T-helper 2 cell treated with Interferon-gamma antibody and Interleukin-4, amounts not matched to agents 100 ng/mL and 5 ng/mL, for 36 hours (primary cell): ENCODE measurements at places on chromosomes 6 and 20. TPM values are rescaled to one million over a fixed set of nuclear protein-coding genes. Genes with fewer than 3 reads are reported as not detected.

The CLIC5 gene
- total RNA-seq, result 2.6 and 3.6 TPM in 2 replicates

The DCBLD1 gene
- total RNA-seq, result 4.3 and 5.3 TPM in 2 replicates

The OR2J2 gene
- not detected in 2 replicates for total RNA-seq

The UBE2C gene
- 181 and 183 TPM in 2 replicates for total RNA-seq

The SIRPA gene
- 0.05 TPM in 1 of 2 replicates, not detected in the other for total RNA-seq

The SLC17A9 gene
- 11.0 and 12.8 TPM in 2 replicates for total RNA-seq

The NPEPL1 gene
- total RNA-seq, result 26.0 and 26.7 TPM in 2 replicates

The GGTLC1 gene
- total RNA-seq, result not detected in 2 replicates

The CTCFL gene
- total RNA-seq, result not detected in 2 replicates

The PARD6B gene
- total RNA-seq, result 4.1 and 4.5 TPM in 2 replicates

The KHDC1L gene
- total RNA-seq, result 0.32 TPM in 1 of 2 replicates, not detected in the other

The PROKR2 gene
- total RNA-seq, result not detected in 2 replicates

The PEDS1 gene
- 27.9 and 30.1 TPM in 2 replicates for total RNA-seq

The TFAP2A gene
- 0.07 TPM in 1 of 2 replicates, not detected in the other for total RNA-seq

The PPP1R3G gene
- 0.02 TPM in 1 of 2 replicates, not detected in the other for total RNA-seq

The GGT7 gene
- total RNA-seq, result 10.2 and 11.6 TPM in 2 replicates

The R3HDML gene
- total RNA-seq, result not detected in 2 replicates

The TNFAIP3 gene
- total RNA-seq, result 52.6 and 53.9 TPM in 2 replicates
